ENCODE measurements at places on chromosomes 6 and 20. TPM values are rescaled to one million over a fixed set of nuclear protein-coding genes. Genes with fewer than 3 reads are reported as not detected.
A peak's percentile ranks its signal among the peaks of the same experiment; 100 is the strongest.

- DNase-seq: peak; percentile 57
These were observed 20.0 kb upstream of the MPC1 start for GRCh38 chr6:166402582-166403277.

GRCh38 chr6:1255636-1256365 lies 56.1 kb upstream of the FOXQ1 start:
- no peak for DNase-seq

GRCh38 chr6:149933461-149933860 lies 8.4 kb upstream of the ULBP2 start:
- DNase-seq: no peak

GRCh38 chr6:159212028-159212427 lies 42.8 kb downstream of the FNDC1 start:
- DNase-seq: peak; percentile 49

GTSF1L gene
- not detected for total RNA-seq

Measured in cardiac muscle cell (in vitro differentiated cells and primary cell).